ENCODE measurements at places on chromosomes 4 and X. TPM values are rescaled to one million over a fixed set of nuclear protein-coding genes. Genes with fewer than 3 reads are reported as not detected.

The NUDT11 gene
- total RNA-seq, result 12.5 TPM

The RAB39B gene
- 0.30 TPM for total RNA-seq

The VSIG1 gene
- total RNA-seq, result 0.70 TPM

The ACOT9 gene
- total RNA-seq, result 63.7 TPM

The LRP2BP gene
- 0.31 TPM for total RNA-seq

The MAGEA12 gene
- not detected for total RNA-seq

The ADH1C gene
- 0.08 TPM for total RNA-seq

The MAGEE2 gene
- total RNA-seq, result not detected

The ZNF182 gene
- 1.0 TPM for total RNA-seq

The SPARCL1 gene
- total RNA-seq, result not detected

The ENOPH1 gene
- 52.9 TPM for total RNA-seq

The FREM3 gene
- not detected for total RNA-seq

The MRFAP1L1 gene
- 35.7 TPM for total RNA-seq

The ADH1A gene
- not detected for total RNA-seq

The TCEAL7 gene
- 7.6 TPM for total RNA-seq

The MMRN1 gene
- not detected for total RNA-seq

The GRIA3 gene
- 2.0 TPM for total RNA-seq

The NRK gene
- total RNA-seq, result 0.23 TPM

The PAGE4 gene
- not detected for total RNA-seq

The CT47B1 gene
- total RNA-seq, result not detected

The S100P gene
- not detected for total RNA-seq

The FRG2 gene
- total RNA-seq, result not detected

The PPP2R2C gene
- 0.80 TPM for total RNA-seq

The ACSL4 gene
- 69.4 TPM for total RNA-seq

The COL4A5 gene
- 33.2 TPM for total RNA-seq

The GLA gene
- total RNA-seq, result 39.7 TPM

The XAGE2 gene
- total RNA-seq, result not detected

The ARR3 gene
- total RNA-seq, result not detected

The IRS4 gene
- not detected for total RNA-seq

The RPL36A gene
- 1,124 TPM for total RNA-seq

The AMOT gene
- total RNA-seq, result 0.08 TPM

The HTN3 gene
- total RNA-seq, result not detected

The PHOX2B gene
- total RNA-seq, result not detected

The ZFYVE28 gene
- 0.31 TPM for total RNA-seq

The TREX2 gene
- 4.1 TPM for total RNA-seq

The SERTM2 gene
- total RNA-seq, result not detected

The BEND2 gene
- not detected for total RNA-seq

The SLITRK4 gene
- total RNA-seq, result not detected

The CT45A1 gene
- not detected for total RNA-seq

The ABLIM2 gene
- 0.11 TPM for total RNA-seq

The DCTD gene
- total RNA-seq, result 87.3 TPM

The MAMLD1 gene
- total RNA-seq, result 0.38 TPM

The MAGEA1 gene
- not detected for total RNA-seq

The MAGEE1 gene
- 2.8 TPM for total RNA-seq

All from hair follicular keratinocyte (primary cell).